CD4-positive, alpha-beta T cell treated with Interleukin-17A for 1 hour (primary cell): ENCODE measurements at places on chromosomes 4 and X.

DNA sequence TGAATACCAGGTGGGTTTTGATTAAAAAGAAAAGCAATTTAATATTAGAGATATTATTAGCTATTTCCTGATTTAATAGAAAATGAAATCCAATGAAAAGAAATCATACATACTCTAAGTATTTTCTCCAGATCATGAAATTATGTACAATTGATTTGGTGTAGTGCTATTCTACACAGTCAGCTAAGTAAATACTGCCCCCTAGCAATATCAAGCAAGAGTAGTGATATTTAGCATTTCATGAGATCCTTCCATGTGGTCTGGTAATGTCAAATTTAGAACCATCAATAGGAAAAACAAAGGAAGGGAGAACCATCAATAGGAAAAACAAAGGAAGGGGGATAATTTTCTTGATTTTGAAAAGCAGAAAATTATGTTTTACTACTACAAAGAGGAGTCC, 114.6 kb downstream of the TBCK start:
- DNase-seq = no peak

GRCh38 chr4:38752941-38753806, 29.6 kb downstream of the TLR10 start:
- no peak for DNase-seq

GRCh38 chr4:121721700-121722099, 24.9 kb upstream of the ANXA5 start:
- DNase-seq = no peak

DNA sequence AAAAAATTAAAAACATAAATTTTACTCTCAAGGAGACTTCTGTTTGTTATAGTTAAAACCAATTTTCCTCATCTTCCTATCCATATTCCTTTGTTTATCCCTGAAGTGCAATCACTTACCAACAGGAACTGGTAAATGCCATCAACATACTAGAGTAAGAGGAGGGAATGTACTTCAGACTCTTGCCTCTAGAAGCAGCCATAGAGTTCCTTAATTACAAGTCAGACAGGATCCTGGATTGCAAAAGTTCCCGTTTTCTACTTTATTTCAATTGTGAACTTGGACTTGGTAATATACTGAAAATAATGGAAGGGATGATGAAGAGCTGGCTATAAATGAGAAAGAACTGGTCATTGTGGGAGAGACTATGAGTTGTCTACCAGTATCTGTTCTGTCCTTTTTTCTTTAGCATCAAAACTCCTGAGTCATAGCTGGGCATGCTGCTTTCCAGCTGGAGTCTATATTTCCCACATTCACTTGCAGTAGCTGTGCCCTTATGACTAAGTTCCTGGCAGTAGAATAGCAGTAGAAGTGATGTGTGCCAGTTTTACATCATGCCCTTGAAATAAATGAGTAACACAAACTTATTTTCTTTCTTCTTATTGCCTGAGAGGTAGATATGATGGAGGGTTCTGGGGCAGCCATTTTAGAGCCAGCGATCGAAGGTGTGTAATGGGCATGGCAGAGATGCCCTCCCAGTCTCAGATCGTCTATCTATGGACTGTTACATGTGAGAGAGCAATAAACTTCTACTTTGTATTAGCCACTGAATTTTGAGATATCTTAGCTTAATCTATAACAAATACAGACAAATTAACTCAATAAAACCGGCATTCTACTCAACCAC, 26.8 kb upstream of the SPARCL1 start:
- no peak for DNase-seq
